Activated T-cell treated with anti-CD3 and anti-CD28 coated beads, Interleukin-2, amount 50 U/mL, for 24 hours (primary cell): ENCODE measurements at places on chromosomes 6 and 20.

DNA sequence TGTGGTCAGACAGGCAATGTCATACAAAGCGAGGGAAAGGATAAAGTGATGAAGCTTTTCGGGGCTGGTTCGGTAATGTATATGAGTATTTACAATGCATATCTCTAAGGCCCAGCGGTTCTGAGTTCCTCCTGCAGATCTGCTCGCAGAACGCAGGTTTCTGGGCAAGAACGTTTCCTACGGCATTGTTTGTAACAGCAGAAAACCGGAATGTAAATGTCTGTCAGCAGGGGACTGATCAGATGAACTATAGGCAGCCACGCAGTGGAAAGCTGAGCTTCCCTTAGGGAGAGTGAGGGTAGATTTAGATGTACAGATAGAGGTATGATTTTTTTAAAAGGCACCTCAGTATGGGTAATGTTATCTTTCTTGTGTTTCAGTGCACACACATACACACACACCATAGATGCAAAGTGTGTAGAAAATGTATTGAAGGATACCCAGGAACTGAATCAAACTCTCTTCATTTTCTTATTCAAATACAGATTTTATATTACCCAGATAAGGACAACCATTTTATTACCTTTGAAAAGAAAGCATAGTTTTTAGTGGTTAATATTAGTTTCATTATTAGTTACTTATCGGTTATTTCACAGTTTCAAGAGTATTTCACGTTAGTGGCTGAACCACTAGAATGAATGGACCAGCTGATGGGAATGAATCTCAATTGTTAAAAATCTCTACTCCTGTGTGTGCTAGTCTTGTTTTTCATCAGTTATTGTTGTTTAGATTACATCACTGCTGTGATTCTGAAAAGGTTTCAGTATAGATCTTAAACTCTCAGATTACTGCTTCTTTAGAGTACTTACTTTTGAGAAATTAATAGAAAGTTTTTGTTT, 56.2 kb downstream of the SNX9 start:
- DNase-seq, result no peak

DNA sequence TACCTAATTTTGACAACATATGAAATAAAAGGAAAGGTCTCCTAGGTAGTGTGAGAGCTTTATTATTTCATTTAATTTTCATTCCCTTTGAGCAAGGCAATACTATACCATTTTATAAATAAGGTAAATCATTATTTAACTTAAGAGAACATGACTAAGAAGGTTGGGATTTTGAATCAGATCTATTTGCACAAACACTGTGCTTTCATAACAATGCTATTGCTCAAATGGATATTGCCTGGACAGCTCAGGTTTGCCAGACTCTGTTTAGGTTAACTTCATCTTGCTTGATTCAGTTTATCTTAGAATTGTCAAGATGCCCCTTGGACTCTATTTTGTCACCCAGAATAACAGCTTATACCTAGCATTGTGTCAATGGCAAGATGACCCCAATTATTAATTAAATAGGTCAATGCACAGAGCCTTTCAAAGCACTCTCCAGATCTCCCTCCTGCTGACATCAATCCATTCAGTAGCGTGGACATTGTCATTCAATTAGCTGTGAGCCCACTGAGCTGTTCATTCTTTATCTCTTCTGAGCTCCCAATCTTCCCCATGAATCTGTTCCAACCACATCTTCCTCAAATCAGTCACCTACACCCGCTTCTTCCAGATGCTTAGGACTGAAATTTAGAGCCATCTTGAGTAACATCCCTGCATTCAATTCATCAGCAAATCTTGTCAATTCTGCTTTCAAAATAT, 42.1 kb upstream of the TMEM30A start:
- no peak for DNase-seq

GRCh38 chr6:124941259-124941658, 21.0 kb upstream of the RNF217 start:
- no peak for DNase-seq

GRCh38 chr20:49969234-49969633, 13.5 kb upstream of the SNAI1 start:
- no peak for DNase-seq

- DNase-seq, result no peak
Measured at GRCh38 chr20:51187261-51187660, 164.4 kb upstream of the KCNG1 start.

DNA sequence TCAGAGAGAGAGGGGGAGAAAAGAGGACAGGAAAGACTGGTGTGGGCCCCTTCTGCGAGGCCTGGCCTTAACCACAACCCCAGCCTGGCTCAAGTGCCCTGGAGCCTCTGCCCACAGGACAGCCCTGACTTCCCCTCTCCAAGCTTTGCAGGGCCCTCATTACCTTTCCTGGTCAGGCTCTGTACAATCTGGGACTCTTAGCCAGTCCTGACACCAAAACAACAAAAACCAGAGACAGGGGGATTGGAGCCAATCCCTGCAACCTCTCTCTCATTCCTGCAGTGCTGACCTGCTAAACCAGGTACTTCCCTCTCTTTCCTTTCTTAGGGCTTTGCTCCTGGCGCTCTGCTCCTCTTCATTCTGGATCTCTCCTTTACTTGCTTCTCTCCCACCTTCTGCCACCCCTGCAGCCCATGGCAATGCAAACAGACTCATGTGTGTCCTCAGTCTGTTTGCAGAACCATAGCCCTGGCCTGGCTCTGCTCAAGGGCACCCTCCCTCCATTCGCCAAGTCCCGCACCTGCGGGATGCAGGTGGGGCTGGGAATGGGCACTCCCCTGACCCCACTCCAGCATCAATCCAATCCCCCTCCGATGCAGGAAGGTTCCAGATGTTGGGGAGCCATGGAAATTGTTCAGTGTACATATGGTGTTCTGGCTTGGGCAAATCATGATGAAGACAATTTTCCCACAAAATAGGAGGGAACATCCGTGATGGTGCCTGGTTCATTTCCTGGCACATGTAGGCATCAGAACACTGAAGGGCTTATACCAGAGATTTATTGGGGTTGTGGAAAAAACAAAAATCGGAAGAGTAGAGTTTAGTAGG, 38.1 kb downstream of the RPP40 start:
- DNase-seq, result no peak

DNA sequence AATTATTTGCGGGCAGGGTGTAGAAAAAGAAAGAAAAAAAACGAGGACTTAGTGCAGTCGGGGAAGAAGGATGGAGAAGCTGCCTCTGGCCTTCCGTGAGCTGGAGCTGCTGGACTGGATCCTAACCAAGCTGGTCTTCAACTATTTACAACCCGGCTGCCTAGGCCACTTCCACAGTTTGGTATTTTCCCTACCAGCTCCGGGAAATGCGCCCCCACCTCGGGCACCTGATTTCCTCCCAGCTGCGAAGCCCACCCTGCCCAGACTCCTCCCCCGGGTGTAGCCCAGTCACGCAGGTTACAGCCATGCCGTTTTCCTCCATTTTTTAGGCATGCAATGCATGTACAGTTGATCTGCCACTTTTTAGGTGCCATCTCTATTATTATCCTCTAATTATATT, 21.2 kb downstream of the THEMIS start:
- DNase-seq, result peak; percentile 65

DNA sequence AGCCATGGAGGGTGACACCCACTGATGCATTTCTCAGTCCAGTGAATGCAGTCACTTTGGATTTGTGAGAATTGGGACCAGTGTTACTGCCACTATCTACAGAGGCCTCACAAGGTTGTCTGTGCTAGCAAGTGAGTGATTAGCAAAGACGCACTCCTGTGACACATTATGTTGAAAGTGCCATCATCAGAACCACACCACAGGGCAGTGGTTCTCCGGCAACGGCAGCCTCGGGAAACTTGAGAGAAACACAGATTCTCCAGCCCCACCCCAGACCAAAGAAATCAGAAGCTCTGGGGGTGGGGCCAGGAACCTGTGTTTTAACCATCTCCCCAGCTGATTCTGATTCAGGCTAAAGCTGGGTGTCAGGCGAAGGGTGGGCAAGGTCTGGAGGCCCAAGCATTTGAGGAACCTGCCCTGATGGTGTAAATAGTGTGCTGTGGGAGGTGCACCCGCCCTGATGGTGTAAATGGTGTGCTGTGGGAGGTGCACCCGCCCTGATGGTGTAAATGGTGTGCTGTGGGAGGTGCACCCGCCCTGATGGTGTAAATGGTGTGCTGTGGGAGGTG, 39.9 kb downstream of the TMEM242 start:
- DNase-seq, result no peak

DNA sequence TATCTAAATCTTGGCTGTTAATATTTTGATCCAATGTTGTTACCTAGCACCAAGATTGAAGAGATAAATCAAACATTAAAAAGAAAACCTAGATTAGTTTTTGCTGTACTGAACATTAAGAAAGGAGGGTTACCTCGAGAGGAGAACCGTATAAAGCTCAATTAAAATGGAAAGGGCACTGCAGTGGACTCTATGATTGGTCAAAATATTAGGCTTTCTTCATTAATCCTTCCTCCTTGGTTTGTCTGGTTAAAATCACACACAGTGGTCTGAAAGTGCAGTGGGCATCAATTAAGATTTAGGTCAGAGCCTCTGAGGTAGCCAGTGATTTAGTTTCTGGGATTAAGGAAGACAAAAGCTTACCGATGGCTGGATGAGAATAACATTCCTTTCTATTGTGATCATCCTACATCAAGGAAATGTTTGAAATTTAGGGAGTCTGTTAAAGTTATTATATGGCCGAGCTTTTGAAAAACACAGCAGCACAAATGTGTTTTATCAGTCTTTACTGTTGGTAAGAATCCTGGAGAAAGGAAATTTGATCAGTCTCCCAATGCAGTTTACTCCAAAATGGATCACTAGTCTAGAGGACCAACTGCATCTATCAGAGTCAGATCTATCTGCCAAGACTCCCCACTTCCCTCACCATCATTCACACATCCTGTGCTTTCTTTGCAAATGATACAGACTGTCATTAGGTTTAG, 134.6 kb upstream of the NEDD9 start:
- no peak for DNase-seq

DNA sequence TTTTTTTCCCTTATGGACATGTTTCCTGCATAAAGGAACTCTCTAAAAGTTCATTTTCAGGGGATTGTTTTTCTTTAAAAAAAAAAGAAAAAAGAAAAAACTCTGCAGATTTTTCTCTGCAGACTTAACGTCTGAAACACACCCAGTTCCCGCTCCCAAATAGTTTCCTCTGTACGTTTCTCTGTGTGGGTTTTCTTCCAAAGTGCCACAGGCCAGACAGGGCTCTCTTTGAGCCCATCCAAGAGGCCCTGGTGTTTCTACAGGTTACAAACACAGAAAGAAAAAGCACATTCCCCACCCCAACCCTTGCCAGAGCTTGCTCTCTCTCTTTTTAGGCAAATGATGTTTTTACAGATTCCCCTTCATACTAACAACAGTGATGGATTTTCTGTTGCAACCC, 258.6 kb downstream of the FNDC1 start:
- DNase-seq, result no peak

GRCh38 chr20:9179867-9180266, 111.0 kb downstream of the PLCB4 start:
- no peak for DNase-seq

GRCh38 chr20:14210146-14210545, 127.3 kb downstream of the FLRT3 start:
- no peak for DNase-seq

DNA sequence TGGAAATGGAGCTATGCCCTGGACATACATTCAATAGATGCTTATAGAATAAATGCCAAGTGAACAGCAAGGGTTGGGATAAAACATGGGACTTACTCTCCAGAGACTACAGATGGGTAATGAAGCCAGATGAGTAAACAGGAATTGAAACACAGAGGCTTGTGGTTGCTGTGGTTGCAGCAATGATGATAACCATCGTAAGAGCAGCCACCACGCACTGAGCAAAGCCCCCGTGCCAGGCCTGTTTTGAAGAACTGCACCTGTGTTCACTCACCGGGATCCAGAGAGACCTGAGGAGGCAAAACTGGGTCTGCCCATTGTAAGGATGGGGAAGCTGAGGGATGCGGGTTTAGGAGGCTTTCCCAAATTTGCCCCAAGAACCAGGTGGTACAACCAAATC, 431.1 kb upstream of the CDH4 start:
- DNase-seq, result no peak

GRCh38 chr6:119179842-119180241, 101.4 kb upstream of the FAM184A start:
- no peak for DNase-seq

DNA sequence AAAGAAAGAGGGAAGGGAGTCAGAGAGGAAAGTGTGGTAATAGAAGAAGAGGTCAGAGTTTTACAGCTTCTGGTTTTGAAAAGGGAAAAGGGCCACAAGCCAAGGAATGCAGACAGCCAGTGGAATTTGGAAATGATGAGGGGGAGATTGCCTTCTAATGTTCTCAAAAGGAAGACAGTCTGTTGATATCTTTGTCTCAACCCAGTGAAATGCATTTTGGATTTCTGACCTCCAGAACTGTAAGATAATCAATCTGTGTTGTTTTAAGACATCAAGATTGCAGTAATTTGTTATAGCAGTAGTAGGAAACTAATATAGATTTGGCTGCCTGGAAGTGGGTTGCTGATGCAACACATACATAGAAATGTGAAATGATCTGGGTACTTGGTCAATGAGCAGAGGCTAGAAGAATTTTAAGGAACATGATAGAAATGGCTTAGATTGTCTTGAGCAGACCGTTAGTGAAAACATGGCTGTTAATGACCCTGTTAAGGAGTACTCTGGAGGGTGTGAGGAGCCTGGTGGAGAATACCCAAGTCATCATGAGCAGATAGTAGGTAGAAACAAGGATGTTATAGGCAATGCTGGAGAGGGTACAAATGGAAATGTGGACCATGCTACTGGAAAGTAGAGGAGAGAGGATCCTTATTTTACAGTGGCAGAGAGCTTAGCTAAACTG, 255.8 kb upstream of the RAB32 start:
- no peak for DNase-seq

GRCh38 chr6:166999884-167000253, 672 bp downstream of the CEP43 start:
- no peak for DNase-seq

DNA sequence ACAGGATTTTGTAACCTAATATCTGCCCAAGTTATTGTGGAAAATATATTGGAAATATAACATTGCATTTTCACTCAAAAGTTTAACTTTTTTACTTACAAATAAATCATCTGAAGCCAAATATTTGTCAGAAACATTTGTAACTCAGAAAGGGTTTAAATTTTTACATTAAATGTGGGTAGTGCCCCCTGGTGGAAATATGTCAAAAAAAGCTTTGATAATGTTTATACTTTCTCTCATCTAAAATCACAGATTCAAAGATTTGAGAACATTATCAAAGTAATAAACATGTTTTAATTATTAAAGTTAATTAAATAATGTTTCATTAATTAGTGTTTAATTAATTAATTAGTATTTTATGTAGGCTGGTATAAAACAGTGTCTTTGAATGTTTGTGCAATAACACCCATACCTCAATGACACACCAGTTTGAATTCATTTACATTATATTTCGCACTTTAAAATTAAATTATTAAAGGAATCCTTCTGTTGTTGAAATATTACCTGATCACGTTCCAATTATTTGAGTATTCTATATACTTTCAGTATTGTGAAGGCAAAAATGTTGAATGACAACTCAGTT, 320.1 kb upstream of the FKBP1C start:
- no peak for DNase-seq
